Kasumi-1 (cell line): ENCODE measurements at places on chromosomes 4 and X.

DNA sequence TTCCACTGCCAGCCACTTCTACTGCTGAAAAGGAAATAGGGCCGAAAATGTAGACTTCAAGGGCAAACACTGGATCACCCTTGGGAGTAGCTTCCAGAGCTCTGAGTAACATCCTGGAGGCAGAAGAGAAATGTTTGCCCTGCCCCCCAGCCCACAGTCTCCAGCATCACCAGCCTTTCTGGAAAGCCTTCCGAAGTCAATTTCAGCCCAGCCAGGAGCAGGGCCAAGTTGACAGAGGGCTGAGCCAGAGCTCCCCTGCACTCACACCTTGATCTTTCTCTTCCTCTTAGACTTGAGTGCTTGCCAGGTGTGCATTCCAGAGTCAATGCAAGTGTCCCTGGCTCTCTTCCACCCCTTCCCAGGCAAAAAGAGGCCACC lies 35.2 kb downstream of the SLC25A5 start:
- DNase-seq = no peak

DNA sequence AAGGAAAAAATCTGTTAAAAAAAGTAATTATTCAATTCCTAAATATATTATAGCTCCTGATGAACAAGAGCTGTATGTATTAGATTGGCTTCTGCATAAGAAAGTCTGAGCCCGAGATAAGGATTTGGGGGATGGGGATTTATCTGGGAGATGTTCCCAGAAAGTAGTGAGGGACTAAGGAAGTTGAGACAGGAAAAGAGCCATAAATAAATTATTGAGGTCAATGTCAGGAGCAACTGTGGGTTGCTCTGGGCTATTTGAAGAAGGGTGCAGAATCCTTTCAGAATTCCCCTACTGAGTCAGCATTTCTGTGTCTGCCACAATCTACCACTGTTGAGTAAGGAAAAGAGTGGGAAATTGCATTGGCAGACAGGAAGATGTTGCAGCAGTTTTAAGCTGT lies 3.1 kb upstream of the TDO2 start:
- DNase-seq = no peak

- no peak for DNase-seq
Measured at GRCh38 chrX:17170973-17171372, 204.0 kb upstream of the NHS start.

- no peak for DNase-seq
Measured at GRCh38 chr4:159698336-159698735, 595.5 kb downstream of the RAPGEF2 start.

DNA sequence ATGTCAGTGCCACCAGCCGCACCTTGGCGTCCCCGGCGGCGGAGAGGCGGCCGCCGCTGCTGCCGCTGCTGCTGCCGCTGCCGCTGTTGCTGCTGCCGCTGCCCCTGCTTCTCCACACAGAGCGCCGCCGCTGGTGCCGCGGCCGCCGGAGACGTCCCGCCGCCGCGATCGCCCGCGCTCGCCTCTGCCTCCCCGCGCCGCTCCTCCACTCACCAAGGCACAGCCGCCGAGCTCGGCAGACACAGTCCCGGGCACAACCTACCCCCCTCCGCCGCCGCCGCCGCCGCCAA lies at the start of gene PPP3CA:
Gene PPP3CA (minus strand): TSS at position 260 of the 290 bp plus-strand sequence.
- DNase-seq = no peak

- peak; percentile 47 for DNase-seq
Measured at GRCh38 chr4:8192748-8193738, 6.0 kb upstream of the SH3TC1 start.

GRCh38 chrX:24207826-24208225 lies 58.3 kb downstream of the ZFX start:
- no peak for DNase-seq

- DNase-seq = no peak
Measured at GRCh38 chrX:50705042-50705441, 109.0 kb downstream of the SHROOM4 start.

- DNase-seq = no peak
Measured at GRCh38 chrX:50393902-50394301, 76.7 kb downstream of the DGKK start.

- DNase-seq = no peak
Measured at GRCh38 chrX:110409925-110410324, 51.3 kb downstream of the RTL9 start.

DNA sequence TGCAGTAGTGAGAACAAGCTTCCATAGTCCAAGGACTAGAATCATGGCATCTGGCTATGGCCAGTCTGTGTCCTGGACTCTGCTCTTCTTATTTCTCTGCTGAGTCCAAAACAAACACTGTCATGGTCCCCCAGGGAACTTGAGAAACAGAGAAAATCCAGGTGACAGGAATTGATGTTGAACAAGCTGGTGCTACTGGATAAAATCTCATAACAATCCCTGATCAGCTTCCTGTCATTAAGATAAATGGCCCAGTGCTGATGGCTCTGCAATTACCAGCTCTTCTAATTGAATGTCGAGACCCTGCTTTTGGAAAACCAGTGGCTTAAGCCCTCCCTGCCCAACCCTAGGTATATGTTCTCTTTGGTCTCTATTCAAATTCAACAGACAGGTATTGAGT lies 58.8 kb upstream of the ARHGAP36 start:
- no peak for DNase-seq

- DNase-seq = no peak
Measured at GRCh38 chrX:21764008-21764407, 6.1 kb upstream of the SMPX start.

DNA sequence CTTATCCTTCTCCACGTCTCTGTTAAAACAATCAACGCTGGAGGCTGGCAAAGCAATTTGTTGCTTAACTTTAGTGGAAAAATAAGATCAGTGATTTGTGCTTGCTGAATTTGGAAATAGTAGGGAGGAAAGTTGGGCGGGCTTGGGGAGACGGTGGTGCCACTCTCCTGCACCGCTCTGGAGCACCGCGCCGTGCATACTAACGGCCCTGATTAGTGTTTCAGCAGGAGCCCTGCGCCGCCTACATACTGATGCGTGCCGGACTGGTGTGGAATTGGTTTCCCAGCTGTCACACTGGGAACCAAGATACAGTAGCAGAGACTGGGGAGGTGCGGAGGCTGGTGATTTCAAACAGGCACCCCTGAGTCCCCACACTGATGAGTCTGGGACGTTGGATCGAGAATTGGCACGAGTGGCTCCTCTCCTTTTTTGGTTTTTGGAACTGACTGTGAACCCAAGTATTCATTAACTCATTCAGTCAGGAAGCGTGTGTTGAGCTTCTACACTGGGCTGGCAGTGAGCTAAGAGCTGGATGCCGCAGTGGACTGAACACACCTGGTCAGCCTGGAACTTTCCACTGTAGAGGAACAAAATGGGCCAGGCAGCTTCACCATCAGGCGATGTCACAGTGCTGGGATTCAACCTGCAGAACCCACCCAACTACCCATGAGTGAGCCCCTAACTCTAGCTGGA lies 29.0 kb upstream of the PSAPL1 start:
- no peak for DNase-seq

GRCh38 chrX:43225626-43226328 lies 430.3 kb upstream of the MAOA start:
- no peak for DNase-seq

DNA sequence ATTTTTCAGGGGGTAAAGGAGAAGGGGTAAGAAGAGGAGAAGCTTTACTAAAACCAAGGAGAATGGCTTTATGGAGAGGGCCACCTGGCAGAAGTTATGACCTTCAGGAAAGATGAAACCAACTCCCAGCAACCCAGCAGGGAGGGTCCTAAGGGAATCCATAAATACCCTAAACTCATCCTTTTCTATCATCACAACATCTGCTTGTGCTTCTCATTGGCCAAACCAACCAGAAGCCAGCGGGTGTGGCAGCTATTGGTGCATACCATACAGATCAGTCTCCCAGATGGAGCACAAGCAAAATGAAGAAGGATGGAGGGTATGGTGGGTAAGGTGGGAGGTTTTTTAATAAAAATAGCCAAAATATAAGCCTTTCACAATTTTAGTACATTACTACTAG lies 58.5 kb upstream of the ARSJ start:
- no peak for DNase-seq

DNA sequence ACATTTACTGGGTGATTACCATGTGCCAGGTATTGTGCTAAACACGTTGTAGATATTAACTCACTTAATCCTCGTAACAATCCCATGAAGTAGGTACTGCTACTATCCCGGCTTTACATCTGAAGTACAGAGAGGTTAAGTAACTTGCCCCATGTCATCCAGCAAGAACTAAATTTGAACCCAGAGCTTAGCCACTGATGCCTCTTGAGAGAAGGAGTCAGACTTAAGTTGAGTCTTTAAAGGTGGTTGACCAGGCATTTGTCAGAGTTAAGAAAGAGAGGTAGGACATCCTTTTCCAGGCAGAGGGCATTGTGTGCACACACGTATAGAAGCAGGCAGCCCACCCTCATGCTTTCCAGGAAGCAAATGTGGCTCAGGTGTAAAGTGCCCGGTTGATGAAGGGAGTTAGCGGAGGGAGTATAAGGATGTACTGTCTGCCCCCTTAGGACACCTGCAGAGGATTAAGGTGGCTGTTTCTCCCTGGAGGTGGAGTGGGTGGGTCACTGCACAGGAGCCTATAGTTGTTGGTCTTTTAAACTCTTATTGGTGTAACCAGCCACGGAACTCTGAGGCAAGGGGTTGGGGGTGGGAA lies 335 bp upstream of the CD38 start:
- DNase-seq = peak; percentile 21

- no peak for DNase-seq
Measured at GRCh38 chr4:101357751-101358150, 10.4 kb upstream of the PPP3CA start.

DNA sequence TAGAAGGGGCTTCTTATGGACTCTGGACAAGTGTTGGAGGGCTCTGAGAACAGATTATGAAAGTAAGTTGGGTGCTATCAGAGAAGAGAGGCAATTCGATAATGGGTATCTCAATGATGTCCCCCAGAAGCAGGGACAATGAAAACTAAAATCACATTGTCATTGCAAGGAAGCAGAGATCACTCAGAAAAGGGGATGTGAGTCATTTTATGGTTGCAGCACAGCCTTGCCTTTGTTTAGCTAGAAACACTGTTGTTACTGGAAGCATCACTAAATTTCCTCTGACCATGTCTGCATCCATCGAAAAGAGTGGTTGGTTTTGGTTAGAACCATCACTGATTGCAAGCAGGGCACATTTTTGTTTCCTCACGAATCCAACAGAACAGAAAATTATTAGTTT lies 246.8 kb upstream of the NWD2 start:
- DNase-seq = no peak

- DNase-seq = no peak
Measured at GRCh38 chrX:152930516-152930915, 32.6 kb downstream of the ZNF185 start.

DNA sequence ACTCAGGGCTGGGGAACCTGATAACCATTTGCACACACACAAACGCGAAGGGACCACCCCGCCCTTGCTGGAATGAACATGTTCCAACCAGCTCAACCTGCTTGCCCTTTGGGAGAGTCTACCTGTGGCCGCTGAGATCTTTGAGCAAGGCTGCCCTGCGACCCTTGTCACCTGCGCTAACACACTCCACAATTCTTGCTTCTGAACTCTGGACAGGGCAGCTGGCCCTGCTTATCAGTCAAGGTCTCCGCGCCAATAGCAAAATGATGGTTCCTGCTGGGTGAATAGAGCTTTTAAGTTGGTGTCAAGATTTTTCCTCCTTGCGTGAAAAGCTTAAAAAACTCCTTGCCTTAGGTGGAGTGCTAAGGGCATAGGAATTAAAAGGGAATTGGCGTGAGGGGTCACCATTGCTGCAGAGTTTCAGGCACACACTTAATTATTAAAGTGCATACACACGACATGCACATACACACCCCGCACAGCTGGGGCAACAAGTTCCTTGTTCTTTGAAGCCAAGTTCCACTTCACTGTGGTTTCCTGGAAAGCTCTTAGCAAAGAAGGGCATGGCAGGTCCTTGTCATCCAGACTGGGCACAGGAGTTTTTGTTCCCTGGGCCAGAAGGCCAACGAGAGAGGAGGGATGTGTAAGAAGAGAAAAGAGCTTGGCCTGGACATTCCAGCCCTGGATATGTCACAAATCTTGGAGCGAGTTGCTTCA lies 207.7 kb downstream of the STIM2 start:
- DNase-seq = peak; percentile 44

DNA sequence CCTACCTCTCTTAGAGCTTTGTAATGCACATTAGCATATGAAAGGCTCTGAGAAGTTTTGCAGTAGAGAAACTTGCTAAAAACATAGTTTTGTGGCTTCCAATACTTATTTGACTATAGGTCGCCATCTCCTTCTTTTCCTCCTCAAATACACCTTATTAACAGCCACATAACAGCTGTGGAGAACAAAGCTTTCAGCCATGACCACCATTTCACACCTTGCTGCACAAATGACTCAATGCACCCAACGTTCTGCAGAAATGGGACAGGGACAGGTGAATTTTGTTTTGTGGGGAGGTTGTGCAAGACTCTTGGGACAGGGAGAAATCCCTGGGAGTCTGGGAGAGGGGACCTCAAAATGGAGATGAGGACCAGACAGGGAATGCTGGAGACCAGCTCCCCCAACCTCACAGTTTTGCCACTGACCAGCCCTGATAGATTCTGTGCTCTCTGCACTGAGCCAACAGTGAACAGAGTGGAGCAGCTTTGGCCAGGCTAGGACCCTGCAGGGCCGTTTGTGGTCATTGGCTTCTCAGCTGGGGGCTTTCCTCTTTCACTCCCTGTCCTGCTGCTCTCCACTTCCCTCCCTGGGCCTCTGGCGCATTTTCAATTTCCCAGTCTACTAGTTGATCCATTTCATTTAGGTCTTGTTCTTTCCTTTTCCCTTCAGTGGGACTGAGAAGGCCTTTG lies 16.6 kb downstream of the FRMPD3 start:
- no peak for DNase-seq

GRCh38 chr4:80540349-80540748 lies 204.8 kb downstream of the CFAP299 start:
- DNase-seq = no peak

GRCh38 chrX:133538148-133538547 lies 122.9 kb upstream of the GPC4 start:
- no peak for DNase-seq

DNA sequence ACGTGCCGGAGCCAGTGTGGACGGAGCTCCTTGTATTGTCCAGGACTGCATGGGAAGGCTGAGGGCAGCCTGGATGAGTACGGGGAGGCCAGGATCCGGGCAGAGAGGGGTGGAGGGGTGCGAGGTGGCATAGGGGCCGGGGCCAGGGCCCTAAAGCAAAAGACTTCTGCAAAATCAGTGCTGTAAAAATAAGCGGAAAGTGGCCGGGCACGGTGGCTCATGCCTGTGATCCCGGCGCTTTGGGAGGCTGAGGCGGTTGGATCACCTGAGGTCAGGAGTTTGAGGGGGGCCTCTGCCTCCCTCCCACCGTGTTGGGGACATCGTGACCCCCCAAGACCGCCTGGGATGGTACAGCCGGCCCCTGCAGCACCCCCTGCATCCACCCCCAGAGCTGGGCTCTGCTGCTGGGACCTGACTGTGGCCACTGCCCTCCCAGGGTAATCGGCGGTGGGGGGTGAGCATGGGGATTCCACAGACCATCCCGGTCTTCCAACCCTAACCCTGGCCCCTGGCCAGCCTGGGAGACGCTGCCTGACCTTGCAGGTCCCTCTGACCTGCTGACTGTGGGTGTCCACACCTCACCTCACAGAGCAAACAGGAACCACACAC lies 23.4 kb upstream of the PLCXD1 start:
- no peak for DNase-seq
